ENCODE measurements at places on chromosomes 4 and X.

GRCh38 chr4:30718641-30719453, 1.3 kb upstream of the PCDH7 start:
- DNase-seq = peak; percentile 15

GRCh38 chr4:122898370-122899150, 23.8 kb downstream of the NUDT6 start:
- DNase-seq = no peak

DNA sequence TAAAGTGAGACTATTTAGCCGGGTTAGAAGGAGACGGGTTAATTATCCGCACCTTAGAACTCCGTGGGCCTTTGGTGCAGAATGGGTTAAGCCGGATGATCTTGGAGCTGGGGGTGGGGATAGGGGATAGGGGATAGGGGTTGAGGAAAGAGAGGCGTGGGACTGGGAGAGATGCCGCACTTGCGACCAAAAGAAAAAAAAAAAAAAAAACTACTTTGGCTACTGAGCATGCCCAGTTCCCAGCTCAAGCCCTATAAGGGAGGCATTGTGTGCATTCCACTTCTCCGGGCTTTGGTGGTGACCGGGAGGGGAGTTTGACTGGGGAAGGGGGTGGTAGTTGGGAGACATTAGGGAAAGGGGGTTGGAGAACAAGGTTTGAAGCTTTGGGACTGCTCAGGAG, at the start of gene SLITRK4:
Gene SLITRK4 (minus strand): TSS at position 187 of the 400 bp plus-strand sequence. CDS start 4,993 bp downstream, outside the sequence.
- DNase-seq = no peak

DNA sequence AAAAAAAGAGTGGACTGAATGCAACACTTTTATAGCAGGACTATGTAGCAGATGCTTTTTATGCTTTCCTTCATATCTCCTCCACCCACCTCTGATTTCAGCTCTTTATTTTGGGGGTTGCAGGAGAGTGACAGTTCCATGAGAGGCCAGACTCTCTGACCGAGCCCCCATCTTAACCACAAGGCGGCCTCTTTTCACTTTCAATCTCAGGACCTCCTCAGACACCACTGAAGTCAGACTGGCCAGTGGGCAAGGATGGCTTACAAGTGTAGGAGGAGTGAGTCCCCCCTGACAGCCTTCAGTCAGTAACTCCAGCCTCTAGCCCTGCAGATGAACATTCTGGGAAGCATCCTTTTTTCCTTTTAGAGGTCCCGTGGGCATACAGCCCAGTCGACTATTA, 140.8 kb downstream of the FRAS1 start:
- no peak for DNase-seq

- peak; percentile 76 for DNase-seq
These were observed 31.1 kb downstream of the F11 start for GRCh38 chr4:186297013-186297645.

DNA sequence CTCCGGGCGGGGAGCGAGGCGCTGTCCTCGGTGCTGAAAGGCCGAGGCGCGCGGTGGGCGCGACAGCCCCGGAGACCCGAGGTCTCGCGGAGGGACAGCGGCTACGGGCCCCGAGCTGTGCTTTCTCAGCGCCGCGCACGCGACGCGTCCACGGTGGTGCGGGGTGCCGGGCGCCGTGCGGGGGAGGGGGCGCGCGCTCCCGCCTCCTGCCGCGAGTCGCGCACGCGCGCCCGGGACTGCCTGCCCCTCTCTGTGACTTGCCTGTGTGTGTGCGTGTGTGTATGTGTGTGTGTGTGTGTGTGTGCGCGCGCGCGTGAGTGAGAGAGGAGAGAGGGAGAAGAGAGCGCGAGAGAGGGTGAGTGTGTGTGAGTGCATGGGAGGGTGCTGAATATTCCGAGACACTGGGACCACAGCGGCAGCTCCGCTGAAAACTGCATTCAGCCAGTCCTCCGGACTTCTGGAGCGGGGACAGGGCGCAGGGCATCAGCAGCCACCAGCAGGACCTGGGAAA, at the start of gene GRIA2:
Gene GRIA2 (plus strand): TSS at position 358 of the 511 bp plus-strand sequence. CDS start 315 bp downstream, outside the sequence.
- peak; percentile 78 for DNase-seq

DNA sequence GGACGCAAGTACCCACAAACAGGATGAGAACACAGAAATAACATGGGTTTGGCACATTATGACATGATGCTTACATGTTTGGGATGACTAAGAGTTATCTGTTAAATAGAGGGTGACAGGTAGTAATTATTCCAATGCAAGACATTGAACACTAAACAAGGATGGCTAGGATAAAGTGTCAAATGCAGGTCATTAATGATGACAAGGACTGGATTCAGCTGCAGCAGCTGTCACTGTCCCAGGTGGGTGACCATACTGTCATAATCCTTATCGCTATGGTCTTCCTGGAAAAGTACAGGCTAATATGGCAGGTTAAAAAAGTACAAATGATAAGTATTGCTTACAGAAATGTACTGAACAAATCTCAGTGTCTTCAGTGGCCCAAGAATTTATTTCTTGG, 123.9 kb downstream of the ANTXR2 start:
- DNase-seq = no peak

GRCh38 chr4:154471526-154472331, 19.9 kb downstream of the DCHS2 start:
- DNase-seq = no peak

GRCh38 chrX:107552930-107553329, 75.4 kb upstream of the PRPS1 start:
- DNase-seq = no peak

DNA sequence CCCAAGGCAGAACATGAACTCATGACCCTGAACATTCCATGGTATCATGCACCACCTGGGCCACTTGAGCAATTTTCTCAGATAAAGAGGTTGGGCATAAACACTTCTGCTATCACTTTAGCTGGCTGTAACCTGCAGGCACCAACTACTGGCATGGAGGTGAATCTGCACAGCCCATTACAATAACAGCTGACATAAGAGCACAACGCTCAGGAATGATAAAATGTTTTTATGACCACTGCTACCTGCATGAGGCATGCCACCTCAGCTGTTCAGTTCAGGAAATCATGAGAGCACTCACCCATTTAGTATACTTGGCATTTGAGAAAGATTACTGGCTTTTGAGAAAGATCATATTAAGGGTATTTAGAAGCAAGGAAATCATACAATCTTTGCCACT, 85.7 kb upstream of the SPIN4 start:
- DNase-seq = no peak

GRCh38 chrX:155031657-155032056, 5.0 kb downstream of the FUNDC2 start:
- no peak for DNase-seq

DNA sequence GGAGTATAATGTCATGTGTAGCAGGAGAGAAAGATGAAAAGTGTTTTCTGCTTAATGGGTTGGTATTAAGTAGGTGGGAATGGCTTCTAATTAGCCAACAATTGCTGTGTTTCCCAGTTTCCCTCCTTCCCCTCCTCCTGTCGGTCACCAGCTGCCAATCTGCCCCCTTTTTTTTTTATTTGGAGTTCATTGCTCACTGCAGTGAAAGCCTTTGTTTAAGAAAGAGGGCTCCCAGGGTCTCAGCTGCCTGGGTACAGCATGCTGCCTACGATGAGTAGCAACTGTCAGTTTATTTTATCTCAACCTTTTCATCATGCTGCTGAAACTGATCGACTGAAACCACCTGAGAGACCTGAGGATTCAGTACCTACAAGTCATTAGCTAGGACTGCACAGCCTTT, 149.0 kb downstream of the POU4F2 start:
- DNase-seq = no peak

Data from NCI-H526 (cell line).